ENCODE measurements at places on chromosomes 5 and 9.

DNA sequence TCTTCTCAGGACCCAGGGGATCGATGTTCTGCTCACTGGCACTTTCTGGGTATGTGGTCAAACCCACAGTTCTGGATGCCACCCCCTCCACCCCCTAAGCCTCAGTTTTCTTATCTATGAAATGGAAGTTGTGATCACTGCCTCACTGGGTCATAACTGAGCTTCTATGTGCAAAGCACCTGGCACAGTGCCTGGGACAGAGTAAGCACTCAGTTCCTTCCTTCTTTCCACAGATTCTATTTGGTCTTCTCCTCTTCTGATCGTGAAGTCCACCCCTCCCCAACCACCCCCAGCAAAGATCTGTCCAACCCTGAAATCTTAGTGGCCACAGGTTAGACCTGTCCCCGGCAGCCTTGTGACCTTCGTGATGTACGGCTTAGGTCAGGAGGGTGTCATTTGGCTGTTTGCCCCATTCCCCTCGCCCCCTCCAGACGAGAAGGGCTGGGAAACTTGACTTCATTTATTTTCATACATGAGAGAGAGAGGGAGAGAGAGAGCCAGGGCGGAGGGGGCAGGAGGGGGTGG lies 181.4 kb downstream of the FGF18 start:
- DNase-seq, result no peak

DNA sequence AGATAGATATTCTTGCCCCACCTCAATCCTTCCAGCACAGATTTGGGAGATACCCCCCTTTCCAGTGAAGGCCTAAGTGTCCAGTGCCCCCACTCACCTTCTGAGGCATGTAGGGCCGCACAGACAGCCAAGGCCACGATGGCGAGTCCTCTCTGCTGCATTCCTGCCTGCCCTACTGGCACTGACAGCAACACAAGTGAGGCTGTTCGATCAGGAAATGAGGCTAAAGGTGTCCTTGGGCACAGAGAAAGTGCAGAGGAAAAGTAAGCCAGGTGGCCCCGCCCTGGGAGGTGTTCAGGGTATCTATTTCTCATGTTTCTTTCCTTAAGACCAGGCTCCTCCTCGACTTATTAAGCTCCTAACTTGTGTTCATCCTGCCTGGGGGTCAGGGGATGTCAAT lies at the start of gene CCL28:
TSS of gene CCL28 (minus strand) at position 236 of the 400 bp plus-strand sequence. CDS start at position 161, 75 bp downstream.
- no peak for DNase-seq

GRCh38 chr9:121827251-121827967 lies 176.0 kb downstream of the DAB2IP start:
- no peak for DNase-seq

- DNase-seq, result no peak
Measured at GRCh38 chr5:38382898-38383297, 124.5 kb downstream of the EGFLAM start.

GRCh38 chr9:117720555-117720954 lies 16.4 kb downstream of the TLR4 start:
- DNase-seq, result no peak

GRCh38 chr5:60339691-60340201 lies 360.2 kb downstream of the DEPDC1B start:
- no peak for DNase-seq

DNA sequence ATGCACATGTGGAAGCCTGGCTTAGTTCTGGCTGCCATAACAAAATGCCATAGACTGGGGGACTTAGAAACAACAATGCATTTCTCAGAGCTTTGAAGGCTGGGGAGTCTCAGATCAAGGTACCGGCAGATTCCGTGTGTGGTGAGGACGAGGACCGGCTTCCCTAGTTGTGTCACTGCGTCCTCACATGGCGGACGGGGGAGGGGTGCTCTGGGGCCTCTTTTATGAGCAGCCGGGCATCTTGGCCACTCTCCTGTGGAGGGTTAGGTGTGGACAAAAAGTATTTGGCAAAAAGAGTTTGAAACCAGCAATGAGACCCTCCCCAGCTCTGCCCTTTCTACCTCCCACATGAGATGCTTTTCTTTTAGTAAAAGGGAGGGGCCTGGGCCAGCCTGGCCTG lies 118.5 kb upstream of the LPCAT1 start:
- DNase-seq, result no peak

DNA sequence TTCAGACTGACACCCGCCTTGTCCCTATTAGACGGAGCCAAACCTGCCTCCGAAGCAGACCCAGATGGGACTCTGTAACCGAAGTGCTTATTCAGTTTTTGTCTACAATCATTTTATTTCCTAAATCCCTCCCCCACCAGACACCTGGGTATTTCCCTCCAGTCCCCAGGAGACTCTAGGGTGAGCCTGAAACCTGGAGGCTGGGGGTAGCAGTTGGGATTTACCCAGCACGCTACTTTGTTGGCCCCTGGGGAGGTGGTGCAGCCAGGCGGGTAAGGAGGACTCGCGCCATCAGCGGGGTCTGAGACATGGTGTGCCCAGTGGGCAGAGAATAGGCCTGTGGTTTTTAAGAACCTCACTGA lies 1.3 kb upstream of the LHX2 start:
- no peak for DNase-seq

DNA sequence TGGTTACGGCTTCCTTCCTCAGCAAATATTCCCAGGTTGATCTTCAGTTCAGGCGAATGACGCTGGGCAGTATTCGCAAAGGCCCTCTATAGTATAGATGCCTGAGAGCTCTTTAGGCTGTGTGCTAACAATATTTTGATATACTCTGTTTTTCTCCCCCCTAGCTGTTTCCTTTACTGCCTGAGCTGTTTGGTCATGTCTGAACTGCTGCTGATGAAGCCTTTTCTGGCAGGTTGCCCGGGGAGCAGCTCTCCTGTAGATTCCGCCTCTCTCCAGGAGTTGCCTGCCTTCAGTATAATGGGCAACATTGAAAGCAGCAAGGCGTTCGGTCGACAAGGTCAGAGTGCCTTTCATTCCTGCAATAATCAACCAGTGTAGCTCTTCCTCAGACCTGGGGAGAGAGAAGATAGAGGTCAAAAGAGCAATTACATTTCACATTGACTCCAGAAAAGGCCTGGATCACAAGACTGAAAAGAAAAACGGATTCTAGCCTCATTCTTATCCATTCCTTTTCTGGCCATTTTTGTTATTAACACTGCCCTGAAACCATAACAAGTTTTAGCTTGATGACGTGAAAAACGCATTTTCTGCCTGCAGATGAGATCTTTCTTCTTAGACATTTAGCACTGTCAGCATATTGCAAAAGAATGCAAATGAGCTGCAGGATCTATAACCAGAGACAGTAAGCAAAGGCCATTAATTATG lies 60.1 kb upstream of the ZNF608 start:
- no peak for DNase-seq

- DNase-seq, result no peak
Measured at GRCh38 chr5:38603691-38604090, 47.2 kb upstream of the LIFR start.

DNA sequence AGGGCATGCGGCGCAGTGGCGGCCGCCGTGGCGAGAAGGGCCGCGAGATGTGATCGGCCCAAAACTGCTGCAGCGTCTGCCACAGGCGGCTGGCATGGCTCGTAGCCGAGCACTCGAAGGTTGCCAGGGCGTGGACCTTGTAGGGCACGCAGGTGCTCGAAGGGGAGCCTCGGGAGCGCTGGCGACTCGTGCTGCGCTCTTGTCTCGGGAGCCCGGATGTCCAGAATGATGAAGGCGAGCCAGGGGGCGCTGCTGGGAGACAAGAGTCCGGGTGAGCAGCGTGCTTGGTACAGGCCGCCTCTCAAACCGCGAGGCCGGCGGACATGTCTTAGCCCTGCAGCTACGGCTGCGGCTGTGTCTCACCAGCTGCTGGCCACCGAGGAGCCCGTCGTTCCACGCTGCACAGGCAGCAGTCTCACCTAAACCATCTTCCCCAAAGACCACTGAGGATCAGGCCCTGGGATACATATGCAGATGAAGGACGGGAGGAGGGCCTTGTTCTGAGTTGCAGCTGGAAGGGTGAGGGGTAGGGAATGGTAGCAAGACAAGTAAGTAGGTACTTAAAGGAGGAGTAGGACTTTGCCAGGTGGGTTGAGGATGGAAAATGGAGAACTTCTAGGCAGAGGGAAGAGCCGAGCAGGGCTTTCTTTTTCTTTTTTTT lies 1.7 kb downstream of the CBY3 start:
- DNase-seq, result peak; percentile 42

GRCh38 chr5:107146901-107147300 lies 523.8 kb downstream of the EFNA5 start:
- no peak for DNase-seq

GRCh38 chr9:37692622-37693221 lies 42.0 kb downstream of the FRMPD1 start:
- DNase-seq, result no peak

DNA sequence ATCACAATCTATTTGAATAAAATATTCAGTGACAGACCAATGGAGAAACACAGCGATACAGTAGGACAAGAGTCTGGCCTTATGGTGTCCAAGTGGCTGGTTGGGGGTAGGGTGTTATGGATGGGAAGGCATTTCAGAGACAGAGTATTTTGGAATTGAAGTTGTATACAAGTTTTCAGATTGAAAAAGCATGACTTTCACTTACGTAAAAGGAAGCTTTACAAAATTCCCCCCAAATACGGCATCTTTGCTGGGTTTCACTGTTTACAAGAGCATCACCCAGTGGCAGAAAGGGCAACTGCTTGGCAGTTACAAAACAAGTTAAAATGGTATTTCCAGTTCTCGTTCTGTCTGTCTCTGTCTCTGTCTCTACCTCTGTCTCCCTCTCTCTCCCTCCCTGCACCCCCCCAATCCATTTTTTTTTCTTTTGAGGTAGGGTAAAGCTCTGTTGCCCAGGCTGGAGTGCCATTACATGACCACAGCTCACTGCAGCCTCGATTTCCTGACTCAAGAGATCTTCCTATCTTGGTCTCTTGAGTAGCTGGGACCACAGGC lies 86.2 kb downstream of the PTPN3 start:
- no peak for DNase-seq
